ENCODE measurements at places on chromosomes 16 and 17. TPM values are rescaled to one million over a fixed set of nuclear protein-coding genes. Genes with fewer than 3 reads are reported as not detected.

Gene ABCC11
- total RNA-seq = 0.46 TPM

Gene ZNF267
- 13.8 TPM for total RNA-seq

Gene HOXB2
- not detected for total RNA-seq

Gene OR1A1
- not detected for total RNA-seq

Gene TRPV3
- 2.8 TPM for total RNA-seq

Gene TEX14
- total RNA-seq = 0.69 TPM

Gene DYNLRB2
- total RNA-seq = 9.5 TPM

Gene GRB2
- total RNA-seq = 109 TPM

Data from diencephalon (tissue), 1 donor.